Stimulated activated CD4-positive, alpha-beta T cell treated with anti-CD3 and anti-CD28 coated beads, Interleukin-15, amount 100 ng/mL, for 1 hour (primary cell): ENCODE measurements at places on chromosomes 5 and 9.

GRCh38 chr9:1869843-1870242 lies 145.3 kb upstream of the SMARCA2 start:
- DNase-seq: no peak

DNA sequence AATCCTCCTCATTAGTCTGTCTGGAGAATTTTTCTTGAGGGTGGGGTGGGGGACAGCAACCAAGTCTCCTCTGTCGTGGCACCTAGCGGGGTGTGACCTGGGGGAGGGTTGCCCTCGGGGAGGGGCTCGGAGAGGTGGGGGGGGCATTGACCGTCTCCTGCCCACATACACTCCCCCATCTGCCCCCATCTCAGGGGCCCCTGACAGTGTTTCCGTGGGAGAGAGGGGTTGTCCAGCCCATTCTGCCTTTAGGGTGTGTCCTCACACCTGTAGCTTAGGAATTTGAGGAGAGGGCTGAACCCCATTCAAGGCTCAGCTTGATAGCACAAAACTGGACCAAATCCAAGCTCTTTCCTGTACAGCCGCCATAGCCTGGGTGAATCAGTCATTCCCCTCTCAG lies 5.9 kb upstream of the CXXC5 start:
- no peak for DNase-seq

GRCh38 chr5:125536095-125536494 lies 789.7 kb upstream of the ZNF608 start:
- no peak for DNase-seq

DNA sequence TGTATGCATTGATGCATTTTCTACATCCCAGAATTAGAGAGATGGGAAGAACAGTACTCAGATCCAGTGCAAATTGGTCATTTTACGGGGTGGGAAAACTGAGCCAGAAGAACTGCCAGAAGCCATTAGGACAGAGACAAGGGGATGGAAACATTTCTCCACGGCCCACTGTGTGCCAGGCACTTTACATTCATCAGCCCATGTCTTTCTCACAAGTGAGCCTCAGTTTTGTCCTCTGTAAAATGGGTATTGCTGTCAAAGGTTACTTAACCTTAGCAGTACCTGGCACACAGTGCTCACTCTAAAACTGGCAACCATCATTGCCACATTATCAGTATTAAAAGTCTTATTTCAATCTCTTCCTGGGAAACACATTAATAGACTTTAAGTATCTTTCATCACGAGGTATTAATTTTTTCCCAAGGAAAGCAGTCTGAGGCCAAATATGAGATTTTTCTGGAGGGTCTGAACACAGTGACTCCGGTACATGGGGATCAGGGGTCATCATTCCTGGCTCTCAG lies 5.2 kb downstream of the DUSP1 start:
- no peak for DNase-seq

DNA sequence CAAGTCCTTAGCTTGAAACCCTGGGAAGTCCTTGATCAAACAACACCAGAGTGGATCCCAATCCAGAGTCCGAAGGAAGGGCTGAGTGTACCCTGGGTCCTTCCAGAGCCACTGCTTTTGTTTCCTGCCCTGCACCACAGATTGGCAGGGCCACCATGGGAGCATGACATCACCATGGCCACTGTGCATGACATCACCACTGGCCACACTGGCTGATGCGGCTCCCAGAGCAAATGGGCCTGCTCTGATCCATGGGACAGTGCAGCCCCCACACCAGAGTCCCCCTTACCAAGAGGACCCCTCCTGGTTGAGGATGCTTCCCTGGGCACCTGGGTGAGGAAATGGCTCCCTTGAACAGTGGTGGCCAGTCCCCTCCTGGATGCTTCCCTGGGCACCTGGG lies 9.9 kb downstream of the SLC6A3 start:
- no peak for DNase-seq

GRCh38 chr5:167770461-167770860 lies 521.0 kb upstream of the WWC1 start:
- no peak for DNase-seq

- no peak for DNase-seq
These were observed 103.2 kb downstream of the AK8 start for GRCh38 chr9:132774886-132775285.

DNA sequence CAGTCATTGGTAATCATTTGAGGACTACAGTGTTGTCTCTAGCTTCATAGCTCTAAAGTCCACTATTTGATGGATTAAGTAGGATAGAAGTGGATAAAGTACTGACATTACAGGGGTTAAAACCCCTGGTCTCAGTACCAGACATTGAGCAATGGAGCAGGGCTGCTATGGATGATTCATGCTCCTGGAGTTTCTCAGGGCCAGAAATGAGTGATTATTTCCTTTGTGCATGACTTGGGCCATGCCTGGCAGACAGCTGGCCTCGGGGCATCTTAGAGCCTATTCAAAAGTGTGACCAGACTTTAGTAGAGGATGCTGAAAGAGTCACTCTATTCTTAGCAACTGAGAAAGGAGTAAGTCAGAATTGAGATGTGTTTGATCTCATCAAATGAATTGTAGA lies 350.7 kb upstream of the TLE4 start:
- no peak for DNase-seq

- DNase-seq: no peak
These were observed 243.7 kb downstream of the CWC27 start for GRCh38 chr5:65012301-65012892.

DNA sequence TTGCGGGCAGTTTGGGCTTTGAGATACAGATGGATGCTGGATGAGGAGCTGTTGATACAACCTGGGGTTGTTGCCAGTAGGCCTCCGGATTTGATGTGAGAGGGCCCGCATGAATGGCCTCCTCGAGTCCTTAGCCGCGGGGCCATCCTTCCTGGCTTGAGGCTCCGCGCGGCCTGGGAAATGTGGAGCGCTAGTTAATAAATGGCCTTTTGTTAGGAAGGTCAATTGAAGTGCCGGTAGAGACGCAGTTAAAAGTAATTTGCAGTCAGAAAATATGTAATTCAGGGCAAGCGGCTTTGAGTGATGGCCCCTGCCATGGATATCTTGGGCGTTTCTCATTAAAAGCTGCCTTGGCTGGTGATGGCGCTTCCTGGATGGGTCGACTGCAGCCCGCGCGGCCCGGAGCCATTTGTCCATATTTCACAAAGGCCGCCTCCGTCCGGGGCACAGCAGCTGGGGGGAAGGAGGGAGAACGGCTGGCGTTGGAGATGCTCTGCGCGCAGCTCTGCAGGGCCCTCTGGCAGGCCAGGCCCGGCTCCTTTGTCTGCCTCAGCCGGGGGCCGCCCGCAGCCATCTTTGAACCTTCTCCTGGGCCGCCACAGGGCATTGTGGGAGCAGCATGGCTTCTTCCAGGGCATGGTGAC lies 11.2 kb downstream of the MVB12B start:
- DNase-seq: no peak
